ENCODE measurements at places on chromosomes 5 and 9. TPM values are rescaled to one million over a fixed set of nuclear protein-coding genes. Genes with fewer than 3 reads are reported as not detected.

- no peak for DNase-seq
- H3K36me3 ChIP-seq: no peaks in the 10 kb centered on the region
- H3K4me1 ChIP-seq: no peaks in the 10 kb centered on the region
- no peaks in the 10 kb centered on the region for H3K27me3 ChIP-seq
- no peak overlapping the region for H3K27ac ChIP-seq
- no peak overlapping the region for H3K4me3 ChIP-seq
Observed at GRCh38 chr9:36772449-36773403, 200.0 kb downstream of the MELK start.

DNA sequence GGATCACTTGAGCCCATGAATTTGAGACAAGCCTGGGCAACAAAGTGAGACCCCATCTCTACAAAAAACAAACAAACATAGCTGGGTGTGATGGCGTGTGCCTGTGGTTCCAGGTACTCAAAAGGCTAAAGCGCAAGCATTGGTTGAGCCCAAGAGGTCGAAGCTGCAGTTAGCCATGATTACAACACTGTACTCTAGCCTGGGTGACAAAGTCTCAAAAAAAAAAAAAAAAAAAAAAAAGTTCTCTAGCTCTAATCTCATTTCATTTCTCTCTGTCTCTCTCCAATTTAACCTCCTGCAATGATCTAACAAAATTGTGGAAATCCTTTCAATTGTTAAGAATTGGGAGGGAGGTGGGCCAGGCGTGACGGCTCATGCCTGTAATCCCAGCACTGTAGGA is 33.3 kb downstream of the LPAR1 start:
- no peaks in the 10 kb centered on the region for H3K36me3 ChIP-seq
- H3K4me1 ChIP-seq: peaks cover 8% of the 10 kb centered on the region
- H3K27me3 ChIP-seq: no peaks in the 10 kb centered on the region
- no peak overlapping the region for H3K4me3 ChIP-seq

DNA sequence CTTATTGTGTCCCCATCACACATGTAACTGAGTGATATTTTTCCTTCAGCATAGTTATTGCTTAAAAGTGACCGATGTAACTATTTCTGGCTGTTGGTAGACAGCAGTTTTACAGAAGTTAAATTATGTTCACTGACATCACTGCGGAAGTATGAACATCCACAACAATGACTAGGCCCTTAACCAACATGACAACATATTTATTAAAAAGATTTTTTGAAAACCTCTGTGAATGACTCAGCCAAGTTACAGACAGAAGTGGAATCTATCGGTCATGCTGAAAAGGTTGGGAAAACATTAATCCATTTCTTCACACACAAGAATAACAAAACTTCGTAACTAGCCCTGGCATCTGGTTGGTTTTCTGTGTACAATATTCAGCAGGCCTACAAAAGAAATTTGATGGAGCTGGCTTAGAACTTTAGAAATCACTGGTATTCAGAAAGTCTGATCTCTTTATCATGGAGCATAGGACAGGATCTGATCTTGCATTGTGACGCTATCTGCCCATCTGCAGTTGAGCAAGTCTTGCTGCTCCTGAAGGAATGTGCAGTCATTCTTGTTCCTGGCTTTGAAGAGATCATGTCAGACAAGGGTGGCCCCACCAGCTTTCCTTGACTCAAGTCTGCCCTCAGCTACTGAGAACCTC is 6.5 kb downstream of the GLIS3 start:
- H3K27me3 ChIP-seq: no peaks in the 10 kb centered on the region
- peak overlapping the region; percentile 71 for H3K27ac ChIP-seq
- peaks cover 68% of the 10 kb centered on the region for H3K4me1 ChIP-seq
- no peak overlapping the region for H3K4me3 ChIP-seq
- peak; percentile 30 for DNase-seq

DNA sequence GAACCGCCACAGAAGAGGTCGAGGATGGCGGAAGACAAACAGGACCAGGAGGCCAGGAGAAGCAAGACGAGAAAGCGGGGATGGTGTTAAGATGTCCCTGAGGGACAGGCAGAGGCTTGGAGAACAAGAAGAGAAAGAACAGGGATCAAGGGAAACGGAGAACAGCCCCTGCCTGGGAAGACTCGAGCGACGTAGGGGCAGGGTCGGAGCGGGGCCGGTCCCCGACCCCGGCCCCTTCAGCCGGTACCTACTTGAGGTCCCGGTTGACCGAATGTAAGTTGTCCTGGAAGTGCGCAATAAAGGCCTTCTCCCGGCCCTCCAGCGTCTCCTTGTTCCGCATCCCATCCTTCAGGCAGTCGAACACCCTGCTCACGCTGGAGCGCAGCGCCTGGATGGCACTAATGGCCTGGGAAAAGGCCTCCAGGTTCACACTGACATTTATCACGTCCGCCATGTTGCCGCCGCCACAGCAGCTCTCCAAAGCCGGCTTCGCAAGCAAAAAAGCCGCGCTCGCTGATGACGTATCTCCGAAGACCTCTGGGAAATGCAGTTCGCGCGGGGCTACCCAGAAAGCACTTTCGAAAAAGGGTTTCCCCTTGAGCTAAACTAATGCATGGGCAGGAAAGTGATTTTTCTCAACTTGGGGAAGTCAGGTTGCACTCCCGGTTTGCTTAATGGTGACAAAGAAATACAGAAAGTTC is at the start of gene MED27:
MED27 (minus strand) TSS at position 477 of the 701 bp plus-strand sequence; CDS start at position 454, 23 bp downstream.
- H3K36me3 ChIP-seq: peaks cover 6% of the 10 kb centered on the region
- peak within 1 kb of the TSS; percentile 43 for H3K27ac ChIP-seq
- no peaks in the 10 kb centered on the region for H3K27me3 ChIP-seq
- peak within 1 kb of the TSS; percentile 70 for H3K4me3 ChIP-seq
- DNase-seq: peak; percentile 94

DNA sequence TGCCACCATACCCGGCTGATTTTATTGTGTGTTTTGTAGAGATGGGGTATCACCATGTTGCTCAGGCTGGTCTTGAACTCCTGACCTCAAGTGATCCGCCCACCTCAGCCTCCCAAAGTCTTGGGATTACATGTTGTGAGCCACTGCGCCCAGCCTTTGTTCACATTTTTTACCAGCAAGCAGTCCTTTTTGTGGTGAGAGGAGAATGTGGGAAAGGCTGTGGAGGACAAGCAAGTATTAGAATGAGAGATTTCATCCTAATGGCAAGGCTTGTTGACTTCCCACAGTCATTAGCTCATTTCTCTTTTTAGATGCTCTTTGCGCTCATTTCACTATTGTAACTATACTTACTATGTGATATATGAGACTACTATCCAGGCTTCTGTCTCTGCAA is 6.1 kb downstream of the IL31RA start:
- H3K27ac ChIP-seq: no peak overlapping the region
- no peaks in the 10 kb centered on the region for H3K4me1 ChIP-seq
- no peak overlapping the region for H3K4me3 ChIP-seq

DNA sequence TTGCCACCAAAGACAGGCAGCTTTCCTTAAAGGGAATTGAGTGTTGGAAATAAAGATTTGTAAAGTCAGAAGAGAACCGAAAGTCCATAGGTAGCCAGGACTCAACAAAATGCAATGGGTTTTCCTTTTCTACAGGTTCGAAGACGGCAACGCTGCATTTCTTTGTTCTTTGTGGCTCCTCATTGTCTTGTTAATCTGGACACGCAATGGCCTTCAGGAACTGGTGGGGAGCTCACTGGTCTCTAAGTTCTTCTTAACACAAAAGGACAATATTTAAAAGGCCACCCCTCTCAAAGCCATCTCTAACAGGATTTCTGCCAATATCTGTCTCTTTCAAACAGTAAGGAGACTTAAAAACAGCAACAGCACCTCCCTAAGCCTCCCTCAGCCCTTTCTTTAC is 170.6 kb downstream of the RMI1 start:
- no peak overlapping the region for H3K27ac ChIP-seq
- H3K4me1 ChIP-seq: no peaks in the 10 kb centered on the region
- DNase-seq: no peak
- no peaks in the 10 kb centered on the region for H3K27me3 ChIP-seq
- no peak overlapping the region for H3K4me3 ChIP-seq
- no peaks in the 10 kb centered on the region for H3K36me3 ChIP-seq

- no peak overlapping the region for H3K4me3 ChIP-seq
- H3K36me3 ChIP-seq: no peaks in the 10 kb centered on the region
- H3K4me1 ChIP-seq: no peaks in the 10 kb centered on the region
- no peak for DNase-seq
- H3K27me3 ChIP-seq: no peaks in the 10 kb centered on the region
- H3K27ac ChIP-seq: no peak overlapping the region
Observed at GRCh38 chr9:87898151-87898550, 15.5 kb downstream of the SPATA31E1 start.

GRCh38 chr5:132365213-132365612 is 4.3 kb upstream of the SLC22A5 start:
- H3K36me3 ChIP-seq: no peaks in the 10 kb centered on the region
- H3K4me3 ChIP-seq: no peak overlapping the region
- H3K27ac ChIP-seq: no peak overlapping the region
- no peaks in the 10 kb centered on the region for H3K27me3 ChIP-seq
- H3K4me1 ChIP-seq: peaks cover 16% of the 10 kb centered on the region

- no peaks in the 10 kb centered on the region for H3K27me3 ChIP-seq
- H3K27ac ChIP-seq: no peak overlapping the region
- H3K4me1 ChIP-seq: no peaks in the 10 kb centered on the region
- no peak for DNase-seq
- no peaks in the 10 kb centered on the region for H3K36me3 ChIP-seq
Observed at GRCh38 chr5:58447226-58447625, 12.7 kb downstream of the PLK2 start.

GRCh38 chr5:152542741-152543140 is 137.7 kb upstream of the NMUR2 start:
- DNase-seq: peak; percentile 24
- no peak overlapping the region for H3K27ac ChIP-seq
- H3K4me1 ChIP-seq: peaks cover 7% of the 10 kb centered on the region
- H3K36me3 ChIP-seq: no peaks in the 10 kb centered on the region
- no peaks in the 10 kb centered on the region for H3K27me3 ChIP-seq

- no peak overlapping the region for H3K4me3 ChIP-seq
- H3K27ac ChIP-seq: no peak overlapping the region
- no peak for DNase-seq
- H3K27me3 ChIP-seq: no peaks in the 10 kb centered on the region
- no peaks in the 10 kb centered on the region for H3K36me3 ChIP-seq
- H3K4me1 ChIP-seq: no peaks in the 10 kb centered on the region
Observed at GRCh38 chr5:133234911-133235310, 183.1 kb downstream of the HSPA4 start.

DNA sequence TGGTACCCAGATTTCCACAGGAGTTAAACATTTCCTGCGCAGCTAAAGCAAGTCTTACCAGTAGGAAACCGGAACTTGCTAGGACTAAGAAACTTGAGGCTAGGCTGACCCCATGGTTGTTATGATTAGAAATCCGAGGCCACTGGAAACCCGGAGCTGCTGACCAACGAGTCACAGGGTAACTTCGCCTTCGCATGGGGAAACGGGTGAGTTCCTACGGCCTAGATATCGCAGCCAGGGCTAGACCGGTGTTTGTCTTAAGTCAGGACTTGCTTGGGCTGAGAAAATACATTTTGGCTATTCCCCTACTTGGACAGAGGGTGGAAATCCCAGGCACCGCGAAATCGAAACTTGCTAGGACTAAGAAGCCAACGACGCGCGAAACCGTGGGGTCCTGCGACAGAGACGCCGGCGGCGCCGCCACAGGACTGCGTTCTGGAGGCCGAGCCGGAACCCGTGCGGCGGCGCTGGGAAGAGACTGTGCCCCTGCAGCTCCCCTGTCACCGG is 1.6 kb upstream of the ANXA2R start:
- DNase-seq: peak; percentile 37
- H3K27me3 ChIP-seq: peaks cover 44% of the 10 kb centered on the region
- H3K4me3 ChIP-seq: no peak overlapping the region

GRCh38 chr5:162323466-162323865 is 255.9 kb downstream of the GABRG2 start:
- DNase-seq: no peak
- no peaks in the 10 kb centered on the region for H3K27me3 ChIP-seq
- H3K4me1 ChIP-seq: no peaks in the 10 kb centered on the region

DNA sequence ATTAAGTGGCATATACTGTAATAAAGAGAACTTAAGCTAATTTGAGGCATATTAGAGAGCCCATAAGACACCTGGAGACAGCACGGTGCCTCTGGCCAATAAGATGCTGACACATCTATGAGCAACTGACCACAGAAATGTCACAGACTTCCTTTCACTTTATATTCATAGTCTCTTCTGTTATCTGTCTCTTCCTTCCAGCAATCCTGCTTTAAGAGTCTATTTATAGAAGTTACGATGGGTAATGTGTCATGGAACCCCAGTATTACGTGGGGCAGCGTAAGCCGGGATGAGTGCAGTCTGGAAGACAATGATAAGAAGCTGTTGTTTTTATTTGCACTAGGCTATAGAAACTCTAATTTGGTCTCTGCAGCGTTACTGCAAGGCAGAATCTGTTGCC is 136.8 kb downstream of the CFAP90 start:
- H3K4me1 ChIP-seq: no peaks in the 10 kb centered on the region
- no peak for DNase-seq
- H3K4me3 ChIP-seq: no peak overlapping the region
- H3K27ac ChIP-seq: no peak overlapping the region
- no peaks in the 10 kb centered on the region for H3K36me3 ChIP-seq

DNA sequence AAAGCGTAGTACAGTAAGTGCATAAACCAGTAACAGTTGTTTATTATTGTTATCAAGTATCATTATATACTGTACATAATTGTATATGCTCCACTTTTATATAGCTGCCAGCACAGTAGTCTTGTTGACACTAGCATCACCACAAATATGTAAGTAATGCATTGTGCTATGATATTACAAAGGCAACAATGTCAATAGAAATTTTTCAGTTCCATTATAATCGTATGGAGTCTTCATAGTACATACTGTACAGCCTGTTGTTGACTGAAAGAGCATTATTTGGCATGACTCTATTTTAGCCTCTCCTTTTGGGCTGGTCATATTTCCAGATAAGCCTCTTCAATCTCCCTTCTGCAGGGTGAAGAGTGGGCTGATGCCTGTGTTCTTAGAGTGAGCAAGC is 40.4 kb downstream of the CFAP95 start:
- H3K27ac ChIP-seq: no peak overlapping the region
- no peaks in the 10 kb centered on the region for H3K27me3 ChIP-seq
- no peaks in the 10 kb centered on the region for H3K4me1 ChIP-seq
- no peak for DNase-seq
- H3K36me3 ChIP-seq: no peaks in the 10 kb centered on the region

GRCh38 chr5:145791866-145792265 is 43.3 kb downstream of the PRELID2 start:
- no peaks in the 10 kb centered on the region for H3K4me1 ChIP-seq
- H3K4me3 ChIP-seq: no peak overlapping the region
- H3K27ac ChIP-seq: no peak overlapping the region

Gene TAF11L5
- not detected for total RNA-seq

Gene SLC46A2
- total RNA-seq: not detected

Gene SEC61B
- total RNA-seq: 127 TPM

Gene MYO10
- total RNA-seq: 49.2 TPM

Data from thyroid gland (tissue), 4 donors.